ENCODE measurements at places on chromosomes 3 and 15. TPM values are rescaled to one million over a fixed set of nuclear protein-coding genes. Genes with fewer than 3 reads are reported as not detected.

GRCh38 chr3:8606701-8607231 lies 37.8 kb downstream of the SSUH2 start:
- DNase-seq = no peak

GRCh38 chr3:148074946-148075345 lies 622.8 kb upstream of the AGTR1 start:
- no peak for DNase-seq

Gene CAMK2N2
- total RNA-seq = not detected

Gene SPG11
- 54.8 TPM for total RNA-seq

GRCh38 chr3:152302521-152303021 lies 33.8 kb downstream of the MBNL1 start:
- no peak for DNase-seq

GRCh38 chr3:50345586-50346234 lies at the start of gene ZMYND10:
ZMYND10 (minus strand) TSS chr3:50345732; CDS start chr3:50345579, 153 bp downstream.
- no peak for DNase-seq

Gene HIGD2B
- total RNA-seq = 0.07 TPM

DNA sequence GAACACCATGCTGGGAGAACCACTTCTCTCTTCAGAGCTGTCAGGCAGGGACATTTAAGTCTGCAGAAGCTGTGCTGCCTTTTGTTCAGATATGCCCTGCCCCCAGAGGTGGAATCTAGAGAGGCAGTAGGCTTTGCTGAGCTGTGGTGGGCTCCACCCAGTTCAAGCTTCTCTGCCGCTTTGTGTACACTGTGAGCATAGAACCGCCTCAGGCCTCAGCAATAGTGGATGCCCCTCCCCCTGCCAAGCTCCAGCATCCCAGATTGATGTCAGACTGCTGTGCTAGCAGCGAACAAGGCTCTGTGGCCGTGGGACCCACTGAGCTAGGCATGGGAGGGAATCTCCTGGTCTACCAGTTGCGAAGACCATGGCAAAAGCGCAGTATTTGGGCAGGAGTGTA lies 121.6 kb downstream of the NFKBIZ start:
- no peak for DNase-seq
